A549 treated with DMSO at 1 μM for 4 hours (cell line): ENCODE measurements at places on chromosomes 3 and 15. TPM values are rescaled to one million over a fixed set of nuclear protein-coding genes. Genes with fewer than 3 reads are reported as not detected.

TRPC1 gene
- total RNA-seq, result 6.1 to 11.4 TPM (median 8.2 TPM) in 5 replicates

GXYLT2 gene
- 1.2 to 2.2 TPM (median 1.7 TPM) in 5 replicates for total RNA-seq

MST1R gene
- 7.2 to 8.6 TPM (median 8.2 TPM) in 5 replicates for total RNA-seq

OIP5 gene
- total RNA-seq, result 13.9 to 15.3 TPM (median 14.6 TPM) in 5 replicates

GAP43 gene
- 0.05 to 0.06 TPM in 2 of 5 replicates, not detected in the others for total RNA-seq

FOXB1 gene
- total RNA-seq, result not detected in 5 replicates

TEX55 gene
- total RNA-seq, result not detected in 5 replicates

C3orf20 gene
- 0.03 TPM in 2 of 5 replicates, not detected in the others for total RNA-seq

SLC12A8 gene
- 1.0 to 1.4 TPM (median 1.2 TPM) in 5 replicates for total RNA-seq

GOLGA6L10 gene
- 0.43 to 0.74 TPM (median 0.69 TPM) in 5 replicates for total RNA-seq

DHX30 gene
- 44.0 to 50.0 TPM (median 48.0 TPM) in 5 replicates for total RNA-seq

SENP5 gene
- total RNA-seq, result 6.3 to 8.9 TPM (median 7.4 TPM) in 5 replicates

GOLGA6L4 gene
- total RNA-seq, result 0.28 to 1.4 TPM (median 1.1 TPM) in 5 replicates

SAMD7 gene
- not detected in 5 replicates for total RNA-seq

NDN gene
- total RNA-seq, result 0.05 to 0.10 TPM in 2 of 5 replicates, not detected in the others

SCG5 gene
- 1.6 to 3.7 TPM (median 2.2 TPM) in 5 replicates for total RNA-seq

RETNLB gene
- total RNA-seq, result not detected in 5 replicates

MESP1 gene
- total RNA-seq, result 2.7 to 8.0 TPM (median 6.3 TPM) in 5 replicates

HDGFL3 gene
- total RNA-seq, result 47.4 to 68.1 TPM (median 61.6 TPM) in 5 replicates

EXD1 gene
- 0.07 TPM in 1 of 5 replicates, not detected in the others for total RNA-seq

APH1B gene
- 16.0 to 23.5 TPM (median 22.5 TPM) in 5 replicates for total RNA-seq

JAGN1 gene
- 52.1 to 69.3 TPM (median 64.3 TPM) in 5 replicates for total RNA-seq

RARB gene
- 6.6 to 16.1 TPM (median 14.1 TPM) in 5 replicates for total RNA-seq

TRH gene
- total RNA-seq, result not detected in 5 replicates

TTC21A gene
- total RNA-seq, result 1.3 to 2.5 TPM (median 1.8 TPM) in 5 replicates

GMPPB gene
- 15.0 to 21.3 TPM (median 19.4 TPM) in 5 replicates for total RNA-seq

SPRED1 gene
- total RNA-seq, result 8.2 to 12.2 TPM (median 9.9 TPM) in 5 replicates

BSN gene
- 0.16 to 0.37 TPM (median 0.17 TPM) in 5 replicates for total RNA-seq
